Fibroblast of pulmonary artery (primary cell): ENCODE measurements at places on chromosomes 2 and 18.

- DNase-seq, result no peak
Observed at GRCh38 chr2:218290316-218291261, 1.7 kb downstream of the TMBIM1 start.

DNA sequence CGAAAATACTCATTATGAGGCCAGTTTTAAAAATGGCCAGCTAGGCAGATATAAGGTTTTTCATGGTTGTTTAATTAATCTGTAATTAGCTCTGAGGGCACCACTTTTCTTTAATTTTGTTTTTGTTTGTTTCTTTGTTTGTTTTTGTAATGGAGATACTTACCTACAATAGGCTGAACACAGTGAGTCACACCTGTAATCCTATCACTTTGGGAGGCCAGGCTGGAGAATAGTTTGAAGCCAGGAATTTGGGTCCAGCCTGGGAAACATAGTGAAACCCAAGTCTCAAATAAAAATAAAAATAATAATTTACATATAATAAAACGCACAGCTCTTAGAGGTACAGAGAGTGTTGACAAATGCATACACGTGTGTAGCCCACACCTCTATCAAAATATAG lies 56.8 kb upstream of the MSH2 start:
- no peak for DNase-seq

DNA sequence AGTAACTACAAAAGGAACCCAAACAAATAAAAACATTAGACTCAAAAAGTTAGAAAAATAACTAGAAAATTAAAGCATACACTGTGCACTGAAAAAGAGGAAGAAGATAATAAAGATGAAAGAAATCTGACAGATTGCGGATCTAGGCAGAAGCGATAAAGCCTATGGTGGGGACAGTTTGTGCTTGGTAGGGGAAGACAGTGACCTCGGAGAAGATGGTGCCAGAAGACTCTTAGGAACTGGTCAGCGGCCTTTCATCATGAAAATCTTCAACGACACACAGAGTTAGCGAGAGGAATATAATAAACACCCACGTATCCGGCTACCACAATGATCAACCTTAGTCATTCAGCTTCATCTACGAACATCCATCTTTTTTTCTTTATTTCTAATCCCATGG lies 180.5 kb downstream of the HDAC4 start:
- no peak for DNase-seq

DNA sequence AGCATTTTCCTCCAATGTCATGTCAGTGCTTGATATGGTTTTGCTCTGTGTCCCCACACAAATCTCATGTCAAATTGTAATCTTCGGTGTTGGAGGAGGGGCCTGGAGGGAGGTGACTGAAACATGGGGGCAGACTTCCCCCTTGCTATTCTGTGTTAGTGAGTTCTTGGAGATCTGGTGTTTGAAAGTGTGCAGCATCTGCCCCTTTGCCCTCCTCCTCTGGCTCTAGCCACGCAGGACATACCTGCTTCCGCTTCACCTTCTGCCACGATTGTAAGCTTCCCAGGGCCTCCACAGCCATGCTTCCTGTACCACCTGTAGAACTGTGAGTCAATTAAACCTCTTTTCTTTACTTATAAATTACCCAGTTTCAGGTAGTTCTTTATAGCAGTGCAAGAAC lies 118.7 kb downstream of the NOL10 start:
- DNase-seq, result no peak

DNA sequence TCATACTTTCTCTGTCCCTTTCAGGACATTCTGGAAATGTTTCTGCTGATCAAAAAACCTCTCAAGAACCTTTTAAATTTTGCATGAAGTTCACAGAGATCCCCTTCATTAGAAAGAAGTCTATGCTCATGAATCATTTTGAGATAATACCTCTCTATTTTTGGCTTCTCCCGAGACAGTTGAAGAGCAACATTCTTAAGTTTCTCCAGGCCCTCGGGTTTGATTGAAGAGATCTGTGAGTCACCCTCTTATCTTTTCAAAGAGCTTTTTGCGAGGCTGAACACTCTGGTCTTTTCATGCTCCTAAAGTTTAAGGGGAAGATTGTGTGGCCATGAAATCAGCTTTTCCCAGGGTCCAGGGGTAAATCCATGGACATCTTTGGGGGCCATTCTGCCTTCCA lies 354.2 kb downstream of the FBXO15 start:
- DNase-seq, result peak; percentile 67

DNA sequence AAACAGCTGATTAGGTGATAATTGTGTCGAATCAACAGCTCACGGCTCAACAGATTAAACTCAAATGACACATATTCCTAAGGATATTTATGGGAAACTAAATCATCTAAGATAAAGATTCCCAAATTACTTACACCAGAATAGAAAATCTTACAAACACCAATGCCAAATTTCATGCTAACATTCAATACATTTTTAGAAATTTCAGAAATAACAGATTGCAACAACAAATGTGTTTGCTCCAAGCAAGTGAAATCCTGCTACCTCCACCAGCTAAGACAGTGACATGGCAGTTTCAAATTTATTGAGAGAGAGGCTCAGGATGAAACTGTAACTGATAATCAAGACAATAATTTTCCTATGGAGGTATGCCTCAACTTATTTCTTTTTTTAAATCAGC lies 65.0 kb upstream of the EPB41L3 start:
- no peak for DNase-seq

DNA sequence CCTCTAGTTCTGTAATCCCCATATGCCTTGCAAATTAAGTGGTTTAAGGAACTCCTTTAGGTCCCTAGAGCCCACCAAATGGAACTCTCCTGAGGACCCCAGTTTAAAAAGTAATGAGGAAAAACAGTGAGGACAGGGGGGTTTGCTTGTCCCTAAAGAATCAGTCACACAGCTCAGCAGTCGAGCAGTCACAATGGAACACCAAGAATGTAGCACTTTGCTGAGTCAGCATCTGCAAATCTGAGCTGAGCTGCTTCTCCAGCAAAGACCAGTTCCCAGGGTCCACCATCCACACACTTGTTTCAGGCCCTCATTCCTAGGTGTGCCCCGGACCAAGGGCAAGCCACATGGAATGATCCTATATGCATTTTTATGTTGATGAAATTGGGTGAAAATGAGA lies 46.2 kb upstream of the NEDD4L start:
- DNase-seq, result no peak

GRCh38 chr2:205166745-205167144 lies 515.6 kb upstream of the NRP2 start:
- DNase-seq, result no peak

- peak; percentile 3 for DNase-seq
Observed at GRCh38 chr18:65091744-65092329, 659.0 kb upstream of the CDH7 start.

DNA sequence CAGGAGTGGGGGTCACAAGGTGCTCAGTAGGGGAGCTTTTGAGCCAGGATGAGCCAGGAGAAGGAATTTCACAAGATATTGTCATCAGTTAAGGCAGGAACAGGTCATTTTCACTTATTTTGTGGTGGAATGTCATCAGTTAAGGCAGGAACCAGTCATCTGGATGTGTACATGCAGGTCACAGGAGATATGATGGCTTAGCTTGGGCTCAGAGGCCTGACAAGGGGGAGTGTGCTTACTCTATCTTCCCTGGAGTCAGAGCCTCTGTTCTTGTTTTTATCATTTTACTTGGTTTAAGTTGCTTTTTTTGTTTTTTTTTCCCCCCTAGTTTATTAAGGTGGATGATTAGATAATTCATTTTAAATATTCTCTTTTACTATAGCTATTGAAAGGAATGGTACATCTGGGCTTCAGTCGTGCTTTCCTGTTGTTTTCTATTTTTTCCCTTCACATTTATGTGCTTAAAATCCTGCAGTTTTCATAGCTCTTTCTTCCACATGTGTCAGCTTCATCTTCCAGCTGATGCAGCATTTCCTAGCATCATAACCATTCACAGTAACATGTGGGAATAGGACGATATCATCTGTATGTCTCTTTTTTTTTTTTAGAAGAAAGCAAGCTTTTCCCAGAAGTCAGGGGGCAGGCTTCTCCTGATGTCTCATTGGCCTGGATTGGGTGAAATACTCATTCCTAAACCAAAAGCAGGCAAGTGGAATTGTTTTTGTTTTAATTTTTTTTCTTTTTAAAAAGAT lies 15.4 kb downstream of the ZNF396 start:
- no peak for DNase-seq

- DNase-seq, result no peak
Observed at GRCh38 chr2:120982598-120982997, 246.9 kb downstream of the GLI2 start.

DNA sequence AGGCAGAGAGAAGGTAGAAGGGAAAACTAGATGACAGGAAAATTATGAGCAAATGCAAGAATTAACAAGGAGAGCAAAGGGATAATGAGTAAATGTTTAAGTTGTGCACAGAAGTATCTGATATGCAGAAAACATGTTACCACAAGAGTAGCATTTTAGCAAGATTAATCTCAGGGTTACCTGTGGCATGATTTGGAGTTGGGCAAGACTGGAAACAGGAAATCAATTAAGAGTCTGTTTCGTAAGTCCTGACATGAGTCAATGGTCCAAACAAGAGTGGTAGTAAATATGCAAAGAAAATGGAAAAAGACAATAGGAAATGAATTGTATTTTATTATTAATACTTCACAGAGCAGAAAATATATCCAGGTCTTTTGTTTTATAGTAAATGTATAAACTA lies 17.3 kb upstream of the MTX2 start:
- DNase-seq, result no peak

DNA sequence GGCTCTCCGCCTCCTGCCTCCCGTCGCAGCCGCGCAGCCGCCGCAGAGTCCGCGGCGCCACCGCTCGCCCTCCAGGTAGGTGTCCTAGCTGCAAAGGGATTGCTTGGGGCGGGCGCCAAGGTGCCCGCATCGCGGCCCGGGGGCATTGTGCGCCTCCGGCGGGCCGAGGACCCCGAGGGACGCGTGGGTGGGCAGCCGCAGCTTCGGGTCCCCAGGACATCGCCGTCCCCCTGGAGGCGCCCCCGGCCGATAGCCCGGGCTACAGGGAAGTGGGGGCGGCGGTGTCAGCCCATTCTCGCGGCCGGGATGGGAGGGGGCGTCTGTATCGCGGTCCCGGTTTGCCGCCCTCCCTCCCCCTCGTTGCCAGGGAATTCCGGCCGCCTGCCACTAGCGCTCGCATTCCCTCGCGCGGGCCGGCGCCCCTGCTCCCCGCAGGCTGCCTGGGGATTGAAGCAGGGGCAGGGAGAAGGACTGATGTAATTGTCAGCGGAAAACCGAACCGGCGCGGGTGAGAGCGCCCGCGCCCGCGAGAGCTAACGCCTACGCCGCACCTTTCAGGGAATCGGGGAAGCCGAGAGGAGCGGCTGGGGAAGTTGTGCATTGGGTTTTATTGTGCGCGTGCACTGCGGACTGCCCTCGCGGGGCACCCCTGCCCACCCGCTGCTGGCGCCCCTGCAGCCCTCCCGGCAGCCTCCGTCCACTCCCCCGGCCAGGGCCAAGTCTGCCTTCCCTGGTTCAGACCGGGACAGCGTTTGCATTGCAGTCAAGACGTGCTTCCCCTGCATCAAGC lies 483 bp downstream of the OSBPL6 start:
- DNase-seq, result peak; percentile 66

DNA sequence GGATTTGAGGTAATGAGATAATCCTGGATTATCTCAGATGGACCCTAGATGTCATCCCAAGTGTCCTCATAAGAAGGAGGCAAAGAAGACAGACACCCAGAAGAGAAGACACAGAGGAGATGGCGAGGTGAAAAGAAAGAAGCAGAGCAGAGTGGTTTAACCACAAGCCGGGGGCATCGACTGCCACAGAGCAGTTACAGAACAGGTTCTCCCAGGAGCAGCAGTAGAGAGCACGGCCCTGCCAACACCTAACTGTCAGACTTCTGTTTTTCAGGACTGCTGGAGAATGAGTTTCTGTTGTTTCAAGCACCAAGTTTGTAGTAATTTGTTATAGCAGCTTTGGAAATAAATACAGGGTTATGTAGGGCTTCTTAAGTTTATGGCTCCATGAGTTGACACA lies 437.0 kb downstream of the THSD7B start:
- DNase-seq, result no peak

DNA sequence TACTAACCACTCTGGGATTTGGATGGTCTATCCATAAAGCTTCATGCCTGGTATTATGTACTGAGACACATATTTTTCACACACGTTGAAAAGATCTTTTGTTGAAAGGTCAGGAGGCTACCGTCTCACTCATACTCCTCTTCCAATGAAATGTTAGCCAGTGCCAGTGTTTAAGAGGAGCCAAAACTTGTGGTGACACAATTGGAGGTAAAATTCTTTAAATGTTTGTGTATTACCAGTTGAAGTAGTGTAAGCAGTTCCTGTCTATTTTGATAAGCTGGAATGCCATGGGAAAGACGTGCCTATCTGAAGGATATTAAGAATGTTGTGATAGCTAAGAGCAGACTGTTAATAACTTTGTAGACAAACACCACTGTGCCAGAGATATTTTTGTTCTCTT lies 32.1 kb downstream of the MARCHF7 start:
- DNase-seq, result peak; percentile 86

DNA sequence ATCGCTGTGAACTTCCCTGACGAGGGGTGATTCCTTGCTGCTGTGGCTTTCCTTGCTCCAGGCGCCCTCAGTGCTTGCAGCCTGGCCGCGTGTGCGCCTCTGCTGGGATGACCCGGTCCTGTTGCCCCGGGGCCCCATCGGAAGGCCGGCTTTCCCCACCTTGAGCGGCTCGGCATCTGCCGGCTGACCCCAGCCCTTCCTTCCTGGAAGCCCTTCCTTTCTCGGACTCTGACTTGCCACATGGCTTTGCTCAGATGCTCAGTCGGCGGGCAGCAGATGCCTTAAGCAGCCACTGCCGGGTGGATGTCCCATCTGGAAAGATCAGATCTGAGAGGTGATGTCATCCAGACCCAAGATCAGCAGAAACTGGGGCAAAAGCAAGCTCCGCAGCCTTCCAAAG lies 100.5 kb upstream of the ODC1 start:
- peak; percentile 25 for DNase-seq

DNA sequence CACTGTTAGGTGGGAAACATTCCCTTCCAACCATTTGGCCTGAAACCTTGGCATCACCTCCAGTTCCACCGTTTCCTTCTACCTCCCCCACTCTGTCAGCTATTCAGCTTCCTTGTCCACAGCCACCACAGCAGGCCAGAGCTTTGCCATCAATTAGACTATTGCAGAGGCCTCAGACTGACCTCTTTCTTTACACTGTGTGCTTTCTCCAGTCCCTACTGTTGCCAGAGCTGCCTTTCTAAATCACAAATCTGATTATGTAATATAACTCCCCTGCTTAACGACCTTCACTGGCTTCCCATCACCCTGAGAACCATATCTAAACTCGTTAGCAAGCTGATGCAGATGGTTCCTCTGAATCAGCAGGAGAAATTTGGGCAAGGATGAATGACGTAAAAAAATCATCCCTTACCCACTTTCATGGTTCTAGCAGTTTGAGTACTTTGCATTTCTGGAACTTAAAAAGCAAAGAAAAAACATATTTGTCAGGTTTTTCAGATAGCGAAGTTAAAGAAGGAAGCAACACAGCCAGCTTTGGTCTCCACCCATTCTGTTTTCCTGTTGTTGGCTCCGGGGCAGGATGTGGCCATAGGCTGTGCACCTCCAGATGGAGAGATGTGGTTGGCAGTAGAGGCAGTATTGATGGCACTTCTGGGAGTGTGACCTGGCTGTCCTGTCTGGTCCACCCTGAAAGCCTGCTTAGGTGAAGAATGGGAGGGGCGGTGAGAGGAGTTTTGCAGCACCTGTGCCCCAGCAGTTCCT lies 422.1 kb downstream of the PARD3B start:
- no peak for DNase-seq
